ENCODE measurements at places on chromosomes 12 and 14.
A peak's percentile ranks its signal among the peaks of the same experiment; 100 is the strongest.

- no peak for DNase-seq
Measured at GRCh38 chr12:68565391-68565903, 45.3 kb upstream of the RAP1B start.

- DNase-seq, result peak; percentile 39
Measured at GRCh38 chr12:643475-644302, 19.6 kb downstream of the NINJ2 start.

GRCh38 chr14:61927520-61927919 lies 165.3 kb downstream of the SNAPC1 start:
- DNase-seq, result no peak

DNA sequence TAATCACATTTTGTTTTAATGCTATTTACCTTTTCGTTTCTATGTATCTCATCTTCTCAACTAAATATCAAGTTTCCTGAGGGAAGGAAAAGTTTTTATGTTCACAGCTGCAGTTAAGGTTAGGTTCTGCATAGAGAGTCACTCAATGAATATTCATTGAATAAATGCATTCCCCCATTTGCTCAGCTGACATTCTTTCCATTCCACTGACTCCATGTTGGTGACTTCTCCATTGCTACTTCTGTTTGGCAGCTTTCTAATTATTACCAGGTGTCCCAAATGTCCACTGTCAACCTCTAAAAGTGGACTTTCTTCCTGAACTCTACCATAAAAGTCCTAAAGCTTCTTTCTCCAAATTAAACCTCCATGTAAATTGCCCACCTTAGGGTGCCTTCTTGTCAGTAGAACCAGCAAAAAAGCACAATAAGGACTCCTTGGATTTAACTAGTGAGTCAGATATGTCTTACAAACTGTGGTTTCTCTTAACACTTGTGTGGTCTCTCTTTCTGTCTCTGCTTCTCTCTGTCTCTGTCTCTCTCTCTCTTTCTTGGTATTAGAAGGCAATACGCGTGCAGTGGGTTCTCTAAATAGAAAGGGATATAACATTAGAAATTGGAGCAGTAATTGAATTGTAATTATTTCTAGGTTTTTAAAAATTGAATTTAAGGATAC lies 85.9 kb downstream of the TMEM117 start:
- no peak for DNase-seq

DNA sequence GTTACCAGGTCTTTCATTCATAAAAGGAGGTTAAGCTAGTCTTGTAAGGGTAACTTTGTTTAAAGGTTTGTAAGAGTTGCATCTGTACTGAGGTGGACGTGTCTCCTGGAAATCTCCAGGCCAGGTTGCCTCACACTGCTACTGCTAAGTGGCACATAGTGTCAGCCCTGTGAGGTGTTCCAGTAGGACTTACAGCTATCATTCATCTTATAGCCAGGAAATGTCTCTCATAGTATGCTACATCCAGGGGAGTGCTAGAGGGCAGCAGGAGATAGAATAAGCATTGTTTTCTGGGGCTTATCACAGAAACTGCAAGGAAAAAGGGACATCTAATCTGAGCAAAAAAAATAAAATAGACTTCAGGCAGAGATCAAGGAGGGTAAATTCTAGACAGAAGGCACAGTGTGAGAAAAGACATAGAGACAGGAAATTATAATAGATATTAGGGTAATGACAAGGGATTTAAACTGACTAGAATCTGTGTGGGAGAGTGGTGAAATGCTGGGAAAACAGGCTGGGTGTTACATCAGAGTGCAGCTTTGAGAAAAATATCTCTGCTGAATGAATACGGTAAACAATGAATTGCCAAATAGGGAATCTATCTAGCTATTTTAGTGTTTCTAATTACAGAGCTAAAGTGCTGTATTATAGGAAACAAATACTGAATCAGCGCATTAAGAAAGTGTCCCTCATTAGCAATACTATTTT lies 205.1 kb upstream of the ABCD2 start:
- DNase-seq, result no peak

- DNase-seq, result no peak
Measured at GRCh38 chr14:103696070-103696402, 19.2 kb downstream of the XRCC3 start.

DNA sequence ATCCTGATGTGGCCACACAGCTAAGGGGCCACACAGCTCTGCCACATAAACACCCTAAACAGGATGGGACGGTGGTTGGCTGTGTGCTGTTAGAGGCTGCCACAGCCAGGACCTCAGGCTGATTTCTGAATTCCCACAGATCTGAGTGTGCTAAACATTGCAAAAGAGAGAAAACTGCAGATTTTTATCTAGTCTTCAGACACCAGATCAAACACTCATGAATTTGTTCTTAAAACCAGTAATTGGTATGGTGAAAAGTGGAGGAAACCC lies 190.7 kb downstream of the MON2 start:
- no peak for DNase-seq

GRCh38 chr14:58332561-58332960 lies 34.2 kb downstream of the ARID4A start:
- no peak for DNase-seq

GRCh38 chr12:117010693-117011451 lies 88.3 kb downstream of the TESC start:
- no peak for DNase-seq

GRCh38 chr12:108940138-108940537 lies 60.2 kb downstream of the DAO start:
- DNase-seq, result no peak
